Immature natural killer cell (primary cell): ENCODE measurements at places on chromosomes 2 and 18.

DNA sequence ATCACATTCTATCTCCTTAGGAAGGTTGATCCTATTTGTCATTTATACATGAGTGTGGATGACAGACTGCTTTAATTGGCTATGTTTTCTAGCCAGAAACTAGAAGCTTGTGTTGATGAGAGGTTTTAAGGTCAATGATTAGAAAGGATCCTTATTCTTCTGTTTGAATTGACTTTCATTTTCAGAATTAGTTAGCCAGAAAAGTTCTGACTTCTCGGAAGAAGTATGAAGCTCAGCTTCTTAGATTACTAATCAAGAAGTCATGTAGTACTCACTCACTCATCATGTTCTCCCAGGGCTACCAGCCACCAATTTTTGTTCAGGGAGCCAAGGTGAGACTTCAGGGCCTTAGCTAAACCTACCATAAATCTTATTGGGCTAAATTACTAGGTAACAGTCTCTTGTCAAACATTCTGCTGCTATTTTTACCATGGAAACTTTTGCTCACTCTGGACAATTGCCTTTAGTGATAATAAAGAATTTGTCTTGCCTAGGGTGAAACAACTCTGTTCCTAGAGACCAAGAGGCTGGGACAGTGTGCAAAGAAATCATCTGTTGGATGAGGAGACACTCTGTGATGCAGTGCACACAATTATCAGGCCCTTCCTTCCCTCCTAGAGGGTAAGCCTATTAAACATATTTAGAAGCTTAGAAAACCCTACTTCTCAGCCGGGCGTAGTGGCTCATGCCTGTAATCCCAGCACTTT is 111.6 kb upstream of the DNMT3A start:
- no peak for DNase-seq

DNA sequence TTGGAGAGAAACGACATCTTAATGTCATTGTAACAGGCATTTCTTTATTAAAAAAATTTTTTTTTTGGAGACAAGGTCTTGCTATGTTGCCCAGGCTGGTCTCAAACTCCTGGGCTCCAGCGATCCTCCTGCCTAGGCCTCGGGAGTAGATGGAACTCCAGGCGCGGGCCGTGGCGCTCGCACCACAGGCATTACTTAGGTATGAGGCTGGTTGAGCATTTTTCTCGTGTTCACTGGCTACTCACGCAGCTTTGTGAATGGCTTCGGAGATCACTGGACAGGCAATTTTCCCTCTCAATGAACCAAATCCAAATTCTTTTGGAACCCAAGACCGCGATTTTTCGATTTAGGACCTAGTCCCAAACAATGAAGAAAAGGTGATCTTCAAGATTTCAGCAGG is 795 bp upstream of the TCF7L1 start:
- DNase-seq, result no peak

DNA sequence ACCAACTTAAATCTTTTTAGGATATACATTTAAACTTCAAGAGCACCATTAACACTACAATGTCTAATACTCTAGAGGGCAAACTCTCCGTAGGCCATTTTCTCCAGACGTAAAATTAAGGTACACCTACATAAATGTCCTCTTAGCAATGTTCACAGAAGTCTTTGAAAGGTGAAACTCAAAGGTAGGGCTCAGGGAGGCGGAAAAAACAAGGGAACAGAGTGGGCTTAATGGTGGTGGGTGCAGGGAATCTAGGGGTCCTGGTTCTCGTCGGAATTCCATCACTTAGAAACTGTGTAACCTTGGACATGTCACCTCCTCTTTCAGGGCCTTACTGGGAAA is 668 bp downstream of the NFU1 start:
- DNase-seq, result no peak

DNA sequence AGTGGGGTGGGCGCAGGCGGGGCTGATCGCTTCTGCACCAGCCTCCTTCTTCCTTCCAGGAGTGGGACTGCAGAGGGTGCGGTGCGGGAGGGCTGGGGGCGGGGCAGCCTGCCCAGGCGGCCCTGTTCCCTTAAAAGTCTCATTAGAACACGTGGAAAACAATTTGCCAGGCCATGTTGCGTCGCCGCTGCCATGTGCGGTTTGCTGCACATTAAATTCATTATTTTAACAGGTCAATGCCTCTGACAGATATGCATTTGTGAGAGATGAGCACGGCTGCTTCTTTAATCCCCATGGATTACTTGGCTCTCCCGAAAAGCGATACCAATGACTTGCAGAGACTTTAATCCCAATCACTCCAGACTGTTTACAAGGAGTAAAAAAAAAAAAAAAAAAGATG is 139.0 kb downstream of the CELF4 start:
- DNase-seq, result no peak

GRCh38 chr2:97210325-97210724 is 97.4 kb downstream of the ANKRD36 start:
- DNase-seq, result no peak

DNA sequence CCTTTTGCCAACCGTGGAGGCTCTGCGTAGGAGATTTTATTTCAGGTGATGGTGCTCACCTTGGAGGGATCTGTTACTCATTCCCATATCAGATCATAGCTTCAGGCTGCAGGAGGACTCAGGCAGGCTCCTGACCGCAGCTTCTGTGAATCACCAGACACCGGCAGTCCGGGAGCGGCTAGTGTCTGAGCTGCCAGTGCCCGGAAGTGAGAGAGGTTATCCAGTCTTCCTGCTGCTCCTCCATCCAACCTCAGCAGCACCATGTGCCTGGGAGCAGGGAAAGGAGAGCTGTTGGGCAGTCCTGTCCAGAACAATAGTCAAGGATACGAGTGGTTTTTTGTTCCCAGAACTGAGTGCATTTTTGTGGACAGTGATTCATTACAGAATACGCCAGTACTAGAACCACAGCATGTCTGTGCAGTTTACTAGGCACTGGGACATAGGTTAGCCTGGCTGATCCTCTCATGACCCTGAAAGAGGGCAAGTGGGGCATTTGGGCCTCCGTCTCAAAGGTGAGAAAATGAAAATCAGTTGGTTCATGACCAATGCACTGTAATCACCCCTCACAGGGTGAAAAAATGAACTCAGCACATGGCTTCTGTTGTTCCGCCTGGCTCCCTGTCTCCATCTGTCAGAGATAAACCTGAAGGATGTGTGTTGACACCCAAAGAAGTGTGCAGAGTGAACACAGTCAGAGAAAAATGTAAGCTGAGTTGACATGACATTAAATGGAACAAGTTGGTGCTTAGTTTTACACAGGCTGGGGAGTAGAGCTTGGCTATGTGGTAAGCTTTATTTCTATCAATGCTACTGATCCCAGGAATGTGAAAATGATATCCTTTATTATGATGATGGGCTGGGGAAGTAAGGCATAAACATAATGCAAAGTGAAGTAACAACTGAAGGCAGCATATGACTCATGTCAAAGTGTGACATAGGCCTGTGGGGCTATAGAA is 12.2 kb downstream of the FHOD3 start:
- DNase-seq, result no peak

DNA sequence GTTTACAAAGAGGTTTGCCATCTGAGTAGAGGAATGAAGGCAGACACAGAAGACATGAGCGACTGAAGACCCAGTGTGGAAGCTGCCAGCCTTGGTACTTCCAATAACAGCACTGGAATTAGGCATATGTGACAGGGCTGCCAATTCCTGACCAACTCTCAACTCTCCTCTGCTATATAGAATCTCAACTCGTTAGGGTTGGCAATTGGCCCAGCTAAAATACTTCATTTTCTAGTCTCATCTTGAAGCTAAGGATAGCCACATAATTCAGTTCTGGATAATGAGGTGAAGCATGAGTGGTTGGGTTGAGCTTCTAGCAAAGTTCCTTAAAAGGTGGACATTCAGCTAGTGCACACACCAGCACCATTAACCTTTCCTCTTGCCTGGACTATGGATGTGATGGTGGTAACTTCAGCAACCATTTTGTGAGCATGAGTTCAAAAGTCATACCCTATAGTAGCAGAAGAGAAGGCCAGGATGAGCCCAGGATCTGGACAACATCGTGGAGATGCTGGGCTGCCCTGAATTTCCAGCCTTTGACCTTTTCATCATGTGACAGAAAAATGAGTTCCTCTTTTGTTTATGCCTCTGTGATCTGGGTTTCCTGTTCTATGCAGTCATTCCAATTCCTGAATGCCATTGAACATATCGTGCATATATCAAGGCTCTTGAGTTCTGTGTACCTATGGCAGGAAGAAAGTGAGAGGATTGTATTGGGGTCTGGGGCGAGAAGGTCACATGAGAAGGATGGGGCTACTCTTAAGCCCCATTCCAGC is 68.1 kb upstream of the HAAO start:
- DNase-seq, result no peak

- no peak for DNase-seq
Observed at GRCh38 chr2:190746971-190747761, 98.3 kb downstream of the NAB1 start.

GRCh38 chr2:165497659-165498317 is 28.3 kb downstream of the CSRNP3 start:
- no peak for DNase-seq

DNA sequence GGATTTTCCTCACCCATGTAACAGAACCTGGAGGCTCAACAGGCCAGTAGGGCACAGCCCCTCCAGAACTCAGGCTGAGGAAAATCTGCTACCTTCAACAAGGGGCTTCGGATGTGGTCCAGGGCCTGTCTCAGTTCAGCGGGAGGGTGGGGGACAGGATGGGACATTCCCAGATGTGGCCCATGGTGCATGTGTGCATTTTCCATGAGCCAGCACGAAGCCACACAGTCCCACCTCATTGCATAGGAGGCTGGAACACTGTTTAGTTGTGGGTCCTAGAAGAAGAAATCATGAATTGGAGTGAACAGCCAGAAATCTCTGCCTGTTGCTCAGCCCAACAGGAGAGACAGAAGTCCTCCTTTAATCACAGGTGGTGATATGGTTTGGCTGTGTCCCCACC is 469.6 kb upstream of the MYT1L start:
- DNase-seq, result no peak

GRCh38 chr2:134258684-134259388 is 5.0 kb downstream of the MGAT5 start:
- DNase-seq, result peak; percentile 65

GRCh38 chr2:176270100-176270750 is 983 bp downstream of the MTX2 start:
- no peak for DNase-seq

DNA sequence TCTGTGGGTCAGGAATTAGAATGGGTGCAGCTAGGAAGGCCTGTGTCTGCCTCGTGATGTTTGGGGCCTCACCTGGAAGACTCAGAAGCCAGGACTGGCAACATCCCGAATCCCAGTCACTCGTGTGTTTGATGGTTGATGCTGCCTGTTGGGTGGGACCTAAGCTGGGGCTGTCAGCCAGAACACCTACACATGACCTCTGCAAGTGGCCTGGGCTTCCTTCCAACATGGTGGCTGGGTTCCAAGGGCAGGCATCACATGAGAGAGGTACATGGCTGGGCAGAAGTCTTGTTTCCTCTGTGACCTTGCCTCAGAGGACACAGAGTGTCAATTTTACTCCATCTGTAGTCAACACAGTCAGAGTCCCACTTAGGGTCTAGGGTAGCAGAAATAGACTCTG is 177.8 kb downstream of the GBX2 start:
- DNase-seq, result no peak

DNA sequence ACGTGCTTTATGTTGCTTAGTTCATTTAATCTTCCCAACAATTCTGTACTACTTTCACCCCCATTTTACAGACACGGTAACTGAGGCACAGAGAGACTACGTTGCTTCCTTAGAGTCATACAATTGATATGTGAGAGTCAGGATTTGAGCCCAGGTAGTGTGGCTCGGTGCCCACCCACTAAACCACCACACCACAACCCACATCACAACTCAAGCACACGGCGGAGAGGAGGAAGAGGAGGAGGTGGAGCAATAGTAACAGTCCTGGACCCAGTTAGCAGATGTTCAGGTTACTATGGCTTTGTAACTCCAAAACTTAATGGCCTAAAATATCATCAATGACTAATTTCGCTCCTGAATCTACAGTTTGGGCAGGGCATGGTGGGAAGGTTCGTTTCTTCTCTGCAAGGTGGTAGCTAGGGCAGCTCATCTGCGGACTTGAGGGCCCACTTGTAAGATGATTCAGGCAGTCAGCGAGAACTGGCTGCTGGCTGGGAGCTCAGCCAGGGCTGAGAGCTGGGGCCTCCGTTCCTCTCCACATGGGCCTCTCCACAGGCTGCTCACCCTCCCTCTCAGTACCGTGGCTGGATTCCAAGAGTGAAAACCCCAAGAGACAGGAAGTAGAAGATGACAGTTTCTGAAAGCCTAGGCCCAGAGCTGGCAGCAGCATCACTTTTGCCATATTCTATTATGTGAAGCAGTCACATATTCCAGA is 167.1 kb downstream of the ZFP36L2 start:
- DNase-seq, result peak; percentile 25

GRCh38 chr2:153391131-153391530 is 87.4 kb downstream of the RPRM start:
- no peak for DNase-seq

DNA sequence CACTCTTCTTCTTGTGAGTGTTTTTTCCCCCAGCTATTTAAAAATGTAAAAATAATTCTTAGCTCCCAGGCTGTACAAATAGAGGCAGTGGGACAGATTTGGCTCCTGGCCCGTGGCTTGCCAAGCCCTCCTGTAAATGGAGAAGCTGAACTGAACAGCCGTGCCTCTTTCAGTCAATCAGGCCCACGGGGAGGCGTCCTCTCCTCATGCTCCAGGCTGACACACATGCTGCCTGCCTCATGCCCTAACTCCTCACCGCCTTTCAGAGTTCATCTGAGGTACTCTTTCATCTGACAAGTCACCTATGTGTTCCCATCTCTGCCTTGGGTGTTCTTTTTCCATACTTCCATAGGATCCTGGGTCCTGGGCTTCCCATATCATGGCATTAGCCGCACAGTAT is 58.9 kb downstream of the BMP10 start:
- DNase-seq, result no peak

DNA sequence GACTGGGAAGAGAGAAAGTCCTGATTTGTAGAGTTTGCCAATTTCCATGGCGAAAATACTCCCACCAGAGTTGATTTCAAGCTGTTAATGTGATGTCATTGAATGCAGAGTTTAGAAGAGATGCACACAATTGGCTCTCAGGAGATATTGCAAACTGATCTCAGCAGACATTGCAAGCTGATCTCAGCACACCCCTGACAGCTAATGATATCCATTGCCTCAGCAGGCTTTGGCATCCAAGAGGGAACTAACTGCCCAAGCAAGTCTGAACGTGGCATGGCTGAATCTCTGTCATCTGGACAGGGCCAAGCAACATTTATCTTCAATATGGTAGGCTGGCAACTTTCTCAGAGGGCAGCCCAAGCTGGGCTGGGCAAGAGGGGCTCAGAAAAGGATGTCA is 78.4 kb upstream of the CYP1B1 start:
- DNase-seq, result no peak

- DNase-seq, result no peak
Observed at GRCh38 chr2:96895746-96896651, 26.1 kb upstream of the SEMA4C start.
